Adrenal gland (tissue), 19 donors: ENCODE measurements at places on chromosomes 5 and 9. TPM values are rescaled to one million over a fixed set of nuclear protein-coding genes. Genes with fewer than 3 reads are reported as not detected.

- no peak overlapping the region for H3K27ac ChIP-seq
- no peak overlapping the region for H3K4me3 ChIP-seq
- no peak for DNase-seq
- no peaks in the 10 kb centered on the region for H3K27me3 ChIP-seq
- H3K4me1 ChIP-seq: no peaks in the 10 kb centered on the region
- no peaks in the 10 kb centered on the region for H3K36me3 ChIP-seq
Observed at GRCh38 chr5:17340379-17340778, 122.9 kb downstream of the BASP1 start.

The BSPRY gene
- 7.3 TPM for total RNA-seq

DNA sequence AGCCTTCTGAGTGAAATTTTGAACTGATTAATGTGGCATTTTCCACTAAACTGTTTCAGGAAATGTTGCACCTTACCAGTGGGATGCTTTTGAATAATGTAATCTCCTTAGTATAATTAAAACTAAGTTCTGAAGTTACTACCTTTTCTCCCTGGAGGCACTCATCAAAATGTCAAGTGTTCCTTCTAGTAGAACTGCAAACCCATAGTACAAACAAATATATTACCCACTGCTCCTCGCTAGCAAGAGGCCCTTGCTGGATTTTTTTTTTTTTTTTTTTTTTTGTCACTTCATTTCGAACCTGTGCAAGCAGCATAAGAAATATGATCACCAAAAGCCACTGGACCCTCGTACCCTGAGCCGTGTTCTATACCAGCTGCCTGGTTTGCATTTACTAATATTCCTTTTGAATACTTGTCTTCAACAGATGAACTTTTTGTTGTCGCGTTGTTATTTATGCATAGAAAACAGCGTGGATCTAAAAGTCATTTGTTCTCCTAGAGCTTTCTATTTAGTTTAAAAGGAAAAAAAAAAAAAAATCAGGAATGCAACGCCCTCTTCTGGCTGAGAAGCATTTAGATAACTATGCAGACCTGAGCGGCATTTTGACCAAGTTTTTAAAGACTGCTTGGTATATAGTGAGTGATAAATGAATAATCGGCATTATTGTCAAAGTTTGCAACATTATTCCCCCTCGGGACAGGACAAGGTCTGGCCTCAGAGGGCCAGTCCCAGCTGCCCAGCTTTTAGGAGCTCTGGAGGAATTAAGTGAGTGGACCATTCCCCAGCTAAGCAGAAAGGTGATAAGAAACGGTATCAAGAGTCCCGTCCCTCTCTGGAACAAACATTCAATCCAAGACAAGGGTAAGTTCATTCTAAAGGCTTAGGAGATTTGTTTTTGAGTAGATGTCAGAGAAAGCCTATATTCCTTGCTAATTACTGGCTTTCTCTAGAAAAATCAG, 162.5 kb upstream of the KIF2A start:
- no peak for DNase-seq
- H3K36me3 ChIP-seq: no peaks in the 10 kb centered on the region
- no peaks in the 10 kb centered on the region for H3K4me1 ChIP-seq
- no peak overlapping the region for H3K4me3 ChIP-seq
- H3K27ac ChIP-seq: no peak overlapping the region
- H3K27me3 ChIP-seq: peaks cover 5% of the 10 kb centered on the region

The CEP72 gene
- 3.6 TPM for total RNA-seq

DNA sequence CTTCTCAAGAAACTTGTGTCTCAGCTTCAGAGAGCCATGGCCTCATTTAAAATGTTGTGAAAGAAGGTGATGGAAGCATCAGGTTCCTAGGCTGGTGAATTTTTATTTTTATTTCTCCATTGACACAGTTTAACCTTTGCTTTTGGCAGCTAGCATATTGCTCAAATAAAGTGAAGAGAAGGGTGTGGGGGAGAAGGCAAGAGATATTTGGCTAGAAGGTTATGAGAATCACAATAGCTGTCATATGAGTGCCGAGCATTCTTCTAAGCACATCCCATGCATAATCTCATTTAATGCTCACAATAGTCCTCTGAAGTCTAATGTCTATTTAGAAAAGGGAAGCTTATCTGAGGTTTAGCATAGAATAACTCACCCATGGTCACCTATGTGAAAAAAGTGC, 43.1 kb downstream of the GRIA1 start:
- H3K4me1 ChIP-seq: no peaks in the 10 kb centered on the region
- H3K27ac ChIP-seq: no peak overlapping the region
- DNase-seq: no peak
- H3K4me3 ChIP-seq: no peak overlapping the region

The PFN3 gene
- total RNA-seq: not detected

- H3K27me3 ChIP-seq: no peaks in the 10 kb centered on the region
- no peak for DNase-seq
Observed at GRCh38 chr5:175687231-175687701, 29.4 kb downstream of the HRH2 start.

The BHMT2 gene
- total RNA-seq: 34.3 TPM

The PRUNE2 gene
- 5.0 TPM for total RNA-seq

DNA sequence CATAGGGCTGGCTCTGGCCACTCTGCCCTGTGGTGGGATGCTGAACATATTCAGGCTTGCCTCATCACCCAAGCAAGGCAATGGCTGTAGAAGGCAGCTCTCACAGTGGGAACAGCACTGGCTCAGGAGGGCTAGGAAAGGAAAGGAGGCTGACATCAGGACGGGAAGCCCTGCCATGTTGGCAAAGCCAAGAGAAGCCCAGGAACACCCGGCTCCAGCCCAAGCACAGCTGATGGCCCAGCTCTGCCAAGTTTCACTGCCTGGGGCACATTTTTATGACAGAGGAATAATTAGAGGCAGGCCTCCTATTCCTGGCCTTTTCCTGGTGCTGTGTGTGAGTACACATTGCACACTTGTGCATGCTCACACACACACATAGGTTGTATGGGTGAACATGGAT, 163.6 kb upstream of the SMIM23 start:
- no peak for DNase-seq
- H3K4me3 ChIP-seq: no peak overlapping the region
- no peaks in the 10 kb centered on the region for H3K27me3 ChIP-seq

GRCh38 chr9:130320723-130321481, 55.3 kb downstream of the HMCN2 start:
- peak; percentile 28 for DNase-seq
- H3K36me3 ChIP-seq: no peaks in the 10 kb centered on the region
- H3K27ac ChIP-seq: no peak overlapping the region
- no peak overlapping the region for H3K4me3 ChIP-seq

GRCh38 chr5:38666668-38667498, 110.4 kb upstream of the LIFR start:
- no peaks in the 10 kb centered on the region for H3K36me3 ChIP-seq
- no peak overlapping the region for H3K27ac ChIP-seq
- peaks cover 13% of the 10 kb centered on the region for H3K4me1 ChIP-seq
- H3K27me3 ChIP-seq: no peaks in the 10 kb centered on the region
- peak; percentile 35 for DNase-seq

DNA sequence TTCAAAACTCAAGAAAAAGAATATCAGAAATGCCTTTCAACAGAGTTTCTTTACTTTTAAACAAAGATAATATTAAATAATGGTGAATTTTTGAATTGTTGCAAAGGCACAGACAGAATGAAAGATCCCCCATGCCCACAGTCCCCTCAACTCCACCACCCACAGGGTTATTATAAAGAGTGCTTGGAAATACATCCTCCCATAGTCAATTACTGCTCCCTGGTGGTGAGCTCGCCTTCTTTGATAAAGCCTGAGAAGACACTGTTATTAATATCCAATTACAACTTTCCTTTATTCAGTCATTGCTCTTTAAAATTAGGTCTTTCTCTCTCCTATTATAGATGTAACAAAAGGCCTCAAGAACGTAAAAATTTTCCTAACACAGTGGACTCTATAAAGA, 490.2 kb upstream of the RORB start:
- H3K36me3 ChIP-seq: no peaks in the 10 kb centered on the region
- H3K27ac ChIP-seq: no peak overlapping the region
- DNase-seq: no peak
- no peaks in the 10 kb centered on the region for H3K4me1 ChIP-seq
- no peak overlapping the region for H3K4me3 ChIP-seq

The NUTM2F gene
- total RNA-seq: not detected

The FKBP15 gene
- total RNA-seq: 38.1 TPM

The SLC25A2 gene
- total RNA-seq: not detected

GRCh38 chr9:109894921-109895758, 115.1 kb downstream of the PALM2AKAP2 start:
- no peaks in the 10 kb centered on the region for H3K4me1 ChIP-seq
- no peak overlapping the region for H3K4me3 ChIP-seq
- DNase-seq: peak; percentile 45
- H3K36me3 ChIP-seq: no peaks in the 10 kb centered on the region

The RBM27 gene
- total RNA-seq: 11.1 TPM
